ENCODE measurements at places on chromosomes 4 and X.

GRCh38 chrX:129706400-129707072 lies 32.2 kb upstream of the XPNPEP2 start:
- no peak for DNase-seq

DNA sequence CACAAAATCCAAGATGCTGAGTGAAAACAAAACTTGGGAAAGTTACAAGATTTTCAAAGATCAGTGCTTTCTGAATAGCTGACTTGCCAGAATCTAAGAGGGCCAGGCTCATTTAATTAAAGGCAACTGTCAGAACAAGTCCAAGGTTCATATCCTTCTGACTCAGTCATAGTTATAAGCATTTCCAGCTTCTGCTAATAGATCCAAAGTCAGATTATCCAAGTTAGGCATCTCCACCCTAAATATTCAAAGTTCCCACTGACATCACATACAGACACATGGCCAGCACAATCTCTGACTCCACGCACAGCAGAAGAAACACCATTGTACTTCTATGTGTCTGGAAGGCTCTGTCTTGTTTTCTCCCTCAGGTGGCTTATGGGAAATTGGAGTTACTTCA lies 41.8 kb downstream of the GASK1B start:
- DNase-seq = no peak

GRCh38 chrX:9700555-9700954 lies 65.1 kb downstream of the GPR143 start:
- no peak for DNase-seq

DNA sequence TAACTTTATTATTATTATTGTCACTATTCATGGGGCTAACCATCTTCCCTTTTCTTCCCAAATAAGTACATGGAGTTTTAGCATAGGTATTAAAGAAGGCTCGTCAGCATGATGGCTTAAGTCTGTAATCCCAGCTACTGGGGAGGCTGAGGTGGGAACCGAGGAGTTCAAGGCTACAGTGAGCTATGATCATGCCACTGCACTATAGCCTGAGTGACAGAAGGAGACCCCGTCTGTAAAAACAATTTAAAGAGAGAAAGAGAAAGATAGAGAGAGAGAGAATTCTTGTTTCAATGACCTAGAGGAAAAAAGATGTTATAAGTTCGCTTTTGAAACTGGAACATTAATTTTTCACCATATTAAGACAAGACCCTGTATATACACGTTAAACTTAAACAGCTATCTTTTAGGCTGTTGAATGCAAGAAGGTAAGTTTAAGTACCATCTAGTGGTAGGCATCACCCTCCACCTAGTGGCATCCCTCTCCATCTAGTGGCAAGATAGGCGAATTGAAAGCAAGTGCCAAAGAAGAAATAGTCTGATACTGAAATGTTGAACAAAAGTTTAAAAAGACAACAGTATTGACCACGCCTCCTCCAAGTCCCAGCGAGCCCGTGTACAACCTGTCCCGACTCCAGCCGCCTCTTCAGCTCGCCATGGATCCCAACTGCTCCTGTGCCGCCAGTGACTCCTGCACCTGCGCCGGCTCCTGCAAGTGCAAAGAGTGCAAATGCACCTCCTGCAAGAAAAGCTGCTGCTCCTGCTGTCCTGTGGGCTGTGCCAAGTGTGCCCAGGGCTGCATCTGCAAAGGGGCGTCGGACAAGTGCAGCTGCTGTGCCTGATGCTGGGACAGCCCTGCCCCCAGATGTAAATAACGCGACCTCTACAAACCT lies 26.0 kb upstream of the YTHDC1 start:
- DNase-seq = no peak

DNA sequence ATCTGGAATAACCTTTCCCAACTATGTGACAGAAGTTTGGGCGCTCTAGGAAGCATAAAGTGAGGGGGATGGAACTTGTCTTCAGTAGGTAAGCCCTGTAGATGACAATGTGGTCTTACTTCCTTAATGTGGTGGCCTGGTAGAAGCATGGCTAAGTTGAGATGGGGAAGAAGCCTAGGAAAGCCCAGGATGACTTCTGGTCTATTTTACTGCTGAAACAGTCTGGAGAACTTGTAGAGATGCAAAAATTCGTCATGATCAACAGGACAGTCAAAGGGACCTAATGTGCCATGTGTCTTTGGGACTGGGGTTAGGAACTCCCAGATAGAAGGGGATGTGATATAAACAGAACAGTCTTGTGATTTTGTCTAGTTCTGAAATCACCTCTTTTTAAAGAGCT lies 40.8 kb downstream of the CCNG2 start:
- DNase-seq = no peak

DNA sequence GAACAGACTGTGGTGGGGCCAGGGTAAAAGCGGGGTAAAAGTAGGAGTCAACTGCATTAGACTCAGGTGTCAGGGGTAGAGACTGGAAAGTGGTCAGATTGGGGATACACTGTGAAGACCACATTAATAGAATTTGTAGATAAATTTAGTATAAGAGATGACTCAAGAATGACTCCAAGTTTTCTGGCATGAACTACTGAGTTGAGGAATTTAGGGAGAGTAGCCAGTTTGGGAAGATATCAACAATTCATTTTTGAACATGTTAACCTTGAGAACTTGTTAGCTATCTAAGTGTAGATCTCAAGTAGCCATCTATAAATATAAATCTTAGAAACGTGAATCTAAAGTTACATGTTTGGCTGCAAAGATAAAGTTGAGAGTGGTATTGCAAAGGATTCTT lies 206.9 kb upstream of the HCCS start:
- no peak for DNase-seq

DNA sequence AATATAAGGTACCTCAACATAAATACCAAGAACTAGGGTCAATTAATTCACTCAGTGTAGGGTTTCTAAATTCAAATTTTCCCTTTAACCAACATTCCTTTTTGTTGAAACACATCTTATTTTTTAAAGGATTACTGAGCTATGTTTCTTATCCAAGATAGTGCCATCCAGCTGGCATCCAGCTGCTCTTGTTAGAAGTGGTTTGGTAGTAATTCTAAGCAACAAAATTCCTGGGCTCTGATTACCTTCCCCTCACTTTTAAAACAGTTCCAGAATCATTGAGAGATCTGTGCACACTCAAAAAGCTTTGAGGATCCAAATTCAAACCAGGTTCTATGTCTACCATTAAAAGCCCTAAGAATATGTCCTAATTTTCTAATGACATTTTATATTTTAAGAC lies 583.7 kb downstream of the TRIML1 start:
- DNase-seq = no peak

GRCh38 chr4:172858731-172859230 lies 309.8 kb upstream of the GALNT7 start:
- no peak for DNase-seq

DNA sequence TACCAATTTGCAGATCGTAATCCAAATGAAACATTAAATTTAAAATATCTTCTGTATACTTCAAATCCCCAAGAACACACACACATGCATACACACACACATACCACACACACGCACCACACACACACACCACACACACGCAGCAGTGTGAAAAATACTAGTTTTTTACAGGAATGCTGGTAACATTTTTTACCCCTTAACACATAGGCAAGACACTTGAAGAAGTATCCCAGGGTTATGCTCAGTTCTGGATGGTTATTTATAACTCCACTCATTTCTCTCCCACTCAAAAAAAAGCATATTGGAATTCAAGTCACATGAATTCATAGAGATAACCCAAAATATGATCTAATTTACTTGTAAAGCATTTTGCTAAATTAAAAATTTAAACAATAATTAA lies 325.5 kb upstream of the SLC7A11 start:
- DNase-seq = no peak

Data from vagina (tissue), 2 donors.